ENCODE measurements at places on chromosomes 3 and 15. TPM values are rescaled to one million over a fixed set of nuclear protein-coding genes. Genes with fewer than 3 reads are reported as not detected.

The TMEM40 gene
- 26.6 TPM for polyA plus RNA-seq

The NFKBIZ gene
- polyA plus RNA-seq: 12.3 TPM

The CCK gene
- 6.5 TPM for polyA plus RNA-seq

The MEGF11 gene
- 0.25 TPM for polyA plus RNA-seq

The ABHD17C gene
- 6.2 TPM for polyA plus RNA-seq

The ANKRD34C gene
- polyA plus RNA-seq: not detected

The VPS18 gene
- 12.4 TPM for polyA plus RNA-seq
